ENCODE measurements at places on chromosomes 6 and 20.

DNA sequence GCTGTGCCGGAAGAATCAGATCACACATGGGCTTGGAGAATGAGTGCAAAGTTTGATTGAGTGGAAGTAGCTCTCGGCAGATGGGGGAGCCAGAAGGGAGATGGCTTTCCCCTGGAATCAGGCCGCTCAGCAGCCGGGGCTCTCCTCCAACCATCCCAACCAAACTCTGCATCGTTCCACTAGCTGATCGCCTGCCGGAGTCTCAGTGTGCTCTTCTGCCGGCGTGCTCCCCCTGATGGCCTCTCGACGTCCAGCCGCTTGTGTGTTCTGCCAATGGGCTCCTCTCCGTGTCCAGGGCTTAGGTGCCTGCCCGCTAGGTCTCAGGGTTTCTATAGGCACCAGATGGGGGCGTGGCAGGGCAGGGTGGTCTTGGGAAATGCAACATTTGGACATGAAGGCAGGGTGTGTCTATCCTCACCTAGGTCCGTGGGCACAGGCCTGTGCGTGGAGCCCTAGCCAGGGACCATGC lies 4.9 kb upstream of the BIRC7 start:
- DNase-seq: no peak

DNA sequence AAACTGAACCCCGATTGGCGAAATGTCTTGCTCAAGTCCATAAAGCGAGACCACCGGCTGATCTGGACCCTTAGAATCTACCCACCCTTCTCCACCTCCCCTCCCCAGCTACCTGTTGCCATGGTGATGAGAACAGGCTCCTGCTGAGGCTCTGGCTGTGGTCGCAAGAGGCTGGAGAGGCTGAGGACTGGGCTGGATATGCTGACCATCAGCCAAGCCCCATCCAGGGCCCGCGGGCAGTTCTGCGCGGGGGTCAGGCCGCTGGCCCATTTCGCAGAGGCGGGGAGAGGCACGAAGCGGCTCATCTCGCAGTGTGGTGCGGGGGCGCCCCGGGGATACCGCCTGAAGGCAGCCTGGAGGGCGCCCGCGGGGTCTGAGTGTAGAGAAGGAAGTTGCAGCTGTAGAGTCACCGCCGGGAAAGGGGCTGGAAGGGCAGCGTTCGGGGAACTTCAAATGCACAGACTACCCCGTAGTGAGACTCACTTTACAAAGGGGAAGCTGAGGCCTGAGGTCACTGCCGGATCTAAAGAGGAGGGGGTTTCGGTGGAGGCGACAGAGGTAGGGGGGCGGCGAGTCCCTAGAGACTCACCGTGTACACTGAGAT lies 671 bp downstream of the TAPBP start:
- DNase-seq: no peak

DNA sequence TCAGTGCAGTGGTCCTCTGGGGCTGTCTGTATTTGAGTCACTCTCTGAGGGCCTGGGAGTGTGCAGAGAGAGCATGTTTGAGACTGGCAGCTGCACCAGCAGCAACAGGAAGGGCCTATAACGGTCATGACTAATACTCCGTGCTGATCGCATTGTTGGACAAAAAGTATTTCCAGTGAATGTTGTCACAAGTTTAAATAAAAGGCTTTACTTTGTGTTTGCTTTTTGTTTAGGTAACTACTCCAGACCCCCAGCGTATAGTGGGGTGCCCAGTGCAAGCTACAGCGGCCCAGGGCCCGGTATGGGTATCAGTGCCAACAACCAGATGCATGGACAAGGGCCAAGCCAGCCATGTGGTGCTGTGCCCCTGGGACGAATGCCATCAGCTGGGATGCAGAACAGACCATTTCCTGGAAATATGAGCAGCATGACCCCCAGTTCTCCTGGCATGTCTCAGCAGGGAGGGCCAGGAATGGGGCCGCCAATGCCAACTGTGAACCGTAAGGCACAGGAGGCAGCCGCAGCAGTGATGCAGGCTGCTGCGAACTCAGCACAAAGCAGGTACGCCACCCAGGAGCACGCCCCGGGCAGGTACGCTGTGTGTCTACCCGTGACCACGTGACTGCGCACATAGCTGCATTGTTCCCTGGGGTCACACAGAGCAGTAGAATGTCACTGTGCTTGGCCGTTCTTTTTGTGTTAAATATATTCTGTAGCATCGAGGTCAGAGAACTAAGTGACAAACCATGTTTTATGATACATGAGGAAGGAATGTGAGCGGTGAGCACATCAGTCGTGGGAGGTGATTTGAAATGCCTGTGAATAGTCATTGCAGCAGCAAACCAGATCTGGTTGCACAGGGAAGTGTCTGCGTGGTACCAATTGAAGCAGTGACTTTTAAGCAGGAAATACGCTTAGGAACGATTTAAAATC lies 174.7 kb downstream of the TMEM242 start:
- DNase-seq: peak; percentile 93

GRCh38 chr20:60214901-60215815 lies 256.9 kb downstream of the CDH26 start:
- DNase-seq: no peak

GRCh38 chr6:107704347-107705013 lies 119.6 kb downstream of the SCML4 start:
- no peak for DNase-seq

DNA sequence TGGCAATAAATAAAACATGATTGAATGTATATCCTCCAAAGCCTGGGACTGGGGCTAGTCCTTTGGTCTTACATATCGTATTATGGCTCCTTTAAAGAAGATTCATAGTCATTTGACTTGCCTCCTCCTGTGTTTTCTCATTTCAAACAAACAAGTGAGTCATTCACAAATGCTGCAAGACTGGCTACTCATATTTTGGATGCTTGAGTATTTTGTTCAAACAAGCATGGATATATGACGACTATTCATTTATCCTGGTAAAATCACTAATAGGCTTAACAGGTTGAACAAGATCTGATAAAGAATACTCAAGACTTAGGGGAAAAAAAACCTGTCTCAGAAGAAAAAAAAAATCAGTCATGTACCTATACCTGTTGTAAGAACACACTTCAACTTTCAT lies 111.1 kb upstream of the CCDC28A start:
- no peak for DNase-seq

DNA sequence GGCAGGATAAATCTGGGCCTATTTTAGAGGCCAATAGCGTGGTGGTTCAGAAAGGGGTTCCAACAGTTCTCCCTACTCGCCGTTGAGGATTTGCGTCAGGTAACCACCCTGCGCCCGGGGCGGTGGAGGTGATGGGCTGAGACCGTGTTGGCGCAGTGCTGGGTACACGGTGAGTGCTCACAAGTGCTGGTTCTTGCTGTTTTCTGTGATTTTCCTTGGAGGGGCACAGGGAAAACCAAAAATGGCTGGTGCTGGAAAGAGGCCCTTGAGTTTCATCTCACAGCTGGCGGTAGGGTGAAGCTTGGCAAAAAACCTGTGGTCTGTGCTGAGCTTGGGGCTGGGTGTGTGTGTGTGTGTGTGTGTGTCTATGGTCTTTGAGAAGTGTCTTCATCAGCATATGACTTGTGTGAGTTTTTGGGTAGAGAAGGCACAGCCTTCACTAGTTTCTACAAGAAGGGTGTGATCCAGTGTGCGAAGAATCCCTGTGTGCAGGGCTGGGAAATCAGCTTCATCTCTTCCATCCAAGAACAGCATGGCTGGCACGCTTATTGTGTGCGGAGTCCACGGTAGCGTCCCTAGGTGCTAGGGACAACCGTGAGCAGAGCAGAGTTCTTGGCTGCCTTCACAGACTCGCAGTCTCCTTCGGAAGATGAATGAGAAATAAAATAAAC lies 35.3 kb upstream of the SCRT2 start:
- DNase-seq: no peak

- DNase-seq: no peak
Measured at GRCh38 chr6:104526376-104526775, 333.3 kb downstream of the HACE1 start.

GRCh38 chr6:1662534-1662933 lies 52.8 kb downstream of the FOXC1 start:
- no peak for DNase-seq

- no peak for DNase-seq
Measured at GRCh38 chr6:17093686-17094085, 8.2 kb upstream of the STMND1 start.

DNA sequence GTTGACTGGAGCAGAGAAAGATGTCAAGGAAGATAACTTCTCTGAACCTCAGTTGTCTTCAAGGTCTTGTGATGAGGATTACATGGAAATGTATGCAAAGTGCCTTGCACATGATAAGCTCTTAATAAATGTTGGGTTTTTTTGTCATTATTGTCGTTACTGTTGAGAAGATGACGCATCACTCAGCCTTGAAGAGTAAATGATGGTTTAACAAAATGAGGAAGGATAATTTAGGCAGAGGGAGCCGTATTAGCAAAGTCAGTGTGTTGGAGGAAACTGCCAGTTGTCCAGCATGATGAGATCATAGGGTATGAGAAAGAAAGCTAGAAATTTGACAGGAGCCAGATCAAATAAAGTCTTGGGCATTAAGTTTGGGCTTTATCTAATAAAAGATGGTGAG lies 8.8 kb upstream of the SUPT3H start:
- no peak for DNase-seq

DNA sequence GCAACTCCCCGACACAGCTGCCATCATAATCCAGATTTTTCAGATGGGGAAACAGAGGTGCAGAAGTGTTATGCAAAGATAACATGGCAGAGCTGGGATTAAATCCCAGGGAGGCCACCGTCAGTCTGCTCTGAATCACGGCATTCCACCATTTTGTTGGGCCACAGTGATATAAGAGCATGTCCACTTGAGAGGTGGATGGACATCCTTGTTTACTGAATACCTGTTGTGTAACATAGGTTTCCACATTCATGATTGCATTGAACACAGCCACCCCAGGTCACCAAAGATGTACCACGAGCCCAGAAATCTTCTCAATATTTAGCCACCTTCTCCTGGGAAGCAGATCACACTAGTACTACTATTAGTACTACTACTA lies 191.5 kb downstream of the LRFN2 start:
- no peak for DNase-seq

- no peak for DNase-seq
Measured at GRCh38 chr20:32467506-32468312, 109.6 kb downstream of the ASXL1 start.

DNA sequence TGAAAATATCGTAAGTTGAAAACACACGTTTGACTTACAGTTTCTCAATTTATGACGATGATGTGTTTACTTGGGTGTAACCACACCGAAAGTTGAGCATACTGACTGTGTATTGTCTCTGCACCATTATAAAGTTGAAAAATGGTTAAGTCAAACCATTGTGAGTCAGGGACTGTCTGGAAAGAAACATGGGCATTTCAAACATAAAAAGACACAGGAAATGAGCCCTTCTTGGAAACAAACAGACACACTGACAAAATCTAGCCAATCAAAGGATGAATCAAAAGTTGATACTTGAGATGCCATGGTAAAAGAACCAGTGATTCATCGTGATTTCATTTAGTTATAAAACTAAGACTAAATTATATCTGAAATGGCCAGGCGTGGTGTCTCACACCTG lies 5.3 kb downstream of the POPDC3 start:
- no peak for DNase-seq

DNA sequence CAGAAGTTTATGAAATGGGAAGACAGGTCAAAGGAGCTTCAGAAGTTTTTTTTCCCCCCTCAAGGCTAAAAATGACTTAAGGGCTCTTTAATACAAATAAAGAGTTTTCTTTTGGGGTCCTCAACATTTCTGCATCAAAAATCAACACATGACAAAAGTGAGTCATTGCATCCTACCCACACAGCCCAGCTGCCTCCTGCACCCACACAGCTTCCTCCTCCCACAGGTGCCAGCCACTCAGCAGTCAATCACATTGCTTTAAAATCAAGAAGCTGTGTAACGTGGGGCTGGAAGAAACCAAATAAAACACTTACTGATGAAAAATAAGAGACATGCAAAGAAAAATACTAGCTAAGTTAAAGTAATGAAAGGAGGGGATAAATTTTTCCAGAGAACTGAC lies 68.5 kb downstream of the MAP3K5 start:
- peak; percentile 53 for DNase-seq

DNA sequence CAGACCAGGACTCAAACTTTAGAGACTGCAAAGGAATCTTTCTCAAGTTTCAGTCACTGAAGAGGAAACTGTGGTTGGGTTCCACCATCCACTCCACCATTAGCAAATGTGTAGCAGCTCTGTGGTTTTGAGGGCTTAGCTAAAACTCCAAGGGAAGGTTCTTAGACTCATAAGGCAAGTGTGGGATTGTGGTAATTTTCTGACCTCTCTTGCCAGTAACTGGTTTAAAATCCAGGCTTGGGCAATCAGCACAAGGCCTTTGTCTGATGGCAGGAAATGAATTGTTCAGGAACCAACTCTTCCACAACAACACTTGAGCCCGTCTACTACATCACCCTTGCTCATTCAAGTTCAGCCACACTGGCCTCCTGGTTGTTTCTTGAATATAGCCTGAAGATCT lies 68.6 kb upstream of the FBXL4 start:
- DNase-seq: peak; percentile 46

- DNase-seq: no peak
Measured at GRCh38 chr20:43776691-43777090, 49.9 kb upstream of the GTSF1L start.

DNA sequence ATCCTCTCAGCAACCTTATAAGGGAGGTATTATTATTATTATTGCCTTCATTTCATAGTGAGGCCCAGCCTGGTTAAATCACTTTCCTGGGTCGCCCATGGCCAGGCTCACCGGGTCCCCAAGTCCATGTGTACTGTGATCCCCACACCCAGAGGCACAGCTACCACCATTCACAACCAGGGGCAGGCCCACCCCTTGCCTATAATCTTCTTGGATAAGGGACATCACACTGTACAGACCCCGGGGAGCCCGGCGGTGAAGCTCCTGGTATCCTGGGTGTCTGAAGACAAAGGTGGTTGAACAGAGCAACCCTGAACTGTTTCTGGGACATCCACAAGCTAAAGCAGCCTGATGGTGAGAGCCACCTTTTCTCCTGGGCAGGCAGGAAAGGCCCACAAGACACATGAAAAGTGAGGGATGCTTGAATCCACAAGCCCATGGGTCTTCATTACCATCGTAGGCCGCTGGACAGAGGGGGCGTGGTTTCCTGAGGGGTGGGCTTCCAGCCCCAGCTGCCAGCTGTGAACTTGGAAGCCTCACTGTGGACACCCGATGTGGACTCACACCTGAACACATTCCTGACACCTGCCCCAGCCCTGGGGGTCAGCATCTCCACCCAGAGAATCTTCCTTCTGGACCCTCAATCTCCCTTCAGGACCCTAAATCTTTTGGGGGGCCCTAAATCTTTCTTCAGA lies 185.5 kb upstream of the PMEPA1 start:
- DNase-seq: no peak

DNA sequence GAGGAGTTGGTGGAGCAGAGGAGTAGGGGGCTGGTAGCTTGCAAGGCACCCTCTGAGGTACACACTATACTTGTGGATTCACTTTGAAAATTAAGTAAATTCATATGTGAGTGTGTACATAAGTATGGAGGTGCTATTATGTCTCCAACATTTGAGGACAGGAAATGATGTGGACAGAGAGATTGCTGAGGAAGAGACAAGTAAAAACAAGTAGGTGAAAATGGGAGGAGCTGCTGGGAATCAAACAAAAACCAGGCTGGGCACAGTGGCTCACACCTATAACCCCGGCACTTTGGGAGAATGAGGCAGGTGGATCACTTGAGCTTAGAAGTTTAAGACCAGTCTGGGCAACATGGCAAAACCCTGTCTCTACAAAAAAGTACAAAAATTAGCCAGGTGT lies 69.2 kb upstream of the LYRM2 start:
- DNase-seq: no peak

Data from NCI-H226 (cell line).